ENCODE measurements at places on chromosomes 5 and 9.

DNA sequence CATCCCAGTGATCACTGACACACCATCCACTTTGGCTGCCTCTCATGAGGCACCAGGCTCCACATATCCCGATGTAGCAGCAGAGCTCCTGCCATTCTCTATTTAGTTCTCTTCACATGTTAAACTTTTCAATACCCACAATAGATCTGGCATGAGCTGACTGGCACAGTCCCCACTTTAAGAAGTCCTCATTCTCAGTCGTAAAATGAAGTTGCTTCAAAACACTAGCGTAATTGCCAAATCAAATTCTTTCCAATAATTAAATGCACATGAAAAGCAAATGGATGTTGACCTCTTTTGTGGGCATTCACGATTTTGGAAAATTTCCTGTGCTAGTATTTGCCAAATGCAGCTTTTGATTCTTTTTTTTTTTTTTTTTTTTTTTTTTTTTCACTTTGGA is 32.4 kb downstream of the HAPLN1 start:
- DNase-seq = no peak

DNA sequence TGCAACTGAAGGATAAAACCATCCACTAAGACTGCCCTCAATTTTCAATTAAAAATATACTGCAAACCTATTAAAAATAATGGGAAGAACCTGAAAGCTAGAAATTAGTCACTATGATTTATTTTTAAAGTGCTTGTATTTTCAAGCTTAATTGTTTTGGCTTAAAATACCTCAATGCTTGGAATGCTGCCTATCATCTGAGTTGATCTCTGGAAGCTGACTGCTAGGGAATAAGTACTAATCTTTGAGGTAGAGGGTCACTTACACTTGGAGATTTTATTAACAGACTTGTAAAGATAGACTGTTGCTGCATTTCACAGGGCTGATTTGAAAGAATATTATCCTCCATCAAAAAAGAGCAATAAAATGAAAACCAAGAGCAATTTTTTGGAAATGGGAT is 6.2 kb downstream of the PCSK1 start:
- DNase-seq = no peak

- no peak for DNase-seq
Measured at GRCh38 chr5:135400866-135401265, 1.8 kb upstream of the MACROH2A1 start.

- no peak for DNase-seq
Measured at GRCh38 chr9:1761807-1762206, 253.3 kb upstream of the SMARCA2 start.

DNA sequence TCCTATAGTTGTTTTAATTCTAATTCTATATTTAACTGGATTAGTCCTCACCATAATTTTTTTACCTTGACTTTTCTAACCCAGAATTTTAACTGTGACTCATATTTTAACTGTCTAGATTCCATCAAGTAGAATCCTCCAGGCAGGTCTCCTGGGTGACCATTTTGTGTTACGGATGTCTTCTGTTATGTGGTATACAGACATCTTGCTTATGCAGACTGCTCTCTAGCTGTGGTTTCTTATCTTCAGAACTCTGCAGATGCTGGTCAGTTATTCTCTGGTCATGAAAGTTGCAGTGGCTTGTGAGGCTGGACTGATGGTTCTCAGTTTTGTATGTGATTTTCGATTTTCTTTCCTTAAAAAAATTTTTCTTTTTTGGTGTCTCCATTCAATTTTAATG is 139.4 kb downstream of the ATG10 start:
- no peak for DNase-seq

DNA sequence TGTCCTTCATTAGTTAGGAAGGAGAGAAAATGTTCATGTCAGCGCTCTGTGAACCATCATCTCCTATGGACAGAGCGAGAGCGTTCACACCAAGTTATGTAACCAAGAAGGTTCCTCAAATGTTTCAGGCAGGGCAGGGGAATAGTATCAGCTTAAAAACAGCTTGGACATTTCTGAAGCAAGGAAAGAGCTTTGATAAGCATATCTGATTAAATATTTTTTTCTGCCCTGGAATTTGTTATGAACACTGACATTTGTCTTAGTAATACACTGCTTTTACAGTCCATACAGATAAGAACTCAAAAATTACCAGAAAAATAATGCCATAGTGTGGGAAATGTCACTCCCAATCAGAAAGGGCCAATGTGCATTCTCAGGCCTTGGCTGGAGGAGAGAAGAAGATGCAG is 66.3 kb upstream of the LIFR start:
- no peak for DNase-seq

GRCh38 chr5:98865690-98866089 is 63.1 kb downstream of the CHD1 start:
- no peak for DNase-seq

DNA sequence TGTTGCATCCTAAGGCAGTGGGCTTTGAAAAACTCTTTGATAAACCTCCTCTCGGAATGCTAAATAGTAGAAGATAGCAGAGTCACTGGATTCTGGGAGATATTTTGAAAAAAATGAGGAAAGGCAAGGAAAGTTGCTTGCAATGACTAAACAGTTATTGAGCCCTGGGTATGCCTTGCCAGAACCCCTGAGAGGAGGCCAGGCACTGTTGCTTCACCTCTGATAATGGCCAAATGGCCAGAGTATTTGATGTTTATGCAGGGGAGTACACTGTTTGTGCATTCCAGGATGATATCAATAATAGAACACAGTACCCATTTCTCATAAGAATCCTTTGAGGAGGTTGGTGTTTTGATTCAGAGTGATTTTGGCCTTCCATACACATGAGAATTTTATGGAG is 935.1 kb upstream of the WWC1 start:
- no peak for DNase-seq

- DNase-seq = no peak
Measured at GRCh38 chr5:58077416-58077815, 382.5 kb downstream of the PLK2 start.

DNA sequence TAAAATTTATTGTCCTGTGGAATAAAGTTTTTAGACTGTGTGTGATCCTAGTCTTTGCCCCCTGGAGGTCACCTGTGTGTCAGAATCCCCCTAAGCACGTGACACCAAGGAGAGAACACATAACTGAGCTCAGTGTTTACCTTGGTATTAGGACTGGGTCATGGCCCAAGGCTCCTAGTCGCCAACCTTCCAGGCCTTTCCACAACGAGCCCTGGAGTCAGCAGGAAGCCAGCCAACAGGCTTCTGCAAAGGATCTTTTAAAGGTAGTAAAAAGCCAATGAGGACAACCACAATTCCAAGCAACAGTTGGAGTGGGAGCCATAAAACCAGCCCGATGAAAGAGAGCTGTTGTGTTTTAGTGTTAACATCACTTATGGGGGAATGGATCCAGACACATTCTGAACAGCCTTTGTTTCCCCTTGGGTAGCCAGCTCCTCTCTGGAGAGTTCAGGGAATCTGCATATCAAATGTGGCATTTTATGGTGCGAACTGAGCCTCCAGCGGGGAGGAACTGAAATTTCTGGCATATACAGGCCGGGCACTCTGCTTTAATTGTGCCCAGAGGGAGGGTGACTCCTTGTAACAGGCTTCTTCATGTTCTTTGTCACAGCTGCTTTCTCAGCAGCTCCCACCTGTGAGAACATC is 239.9 kb downstream of the FSTL4 start:
- DNase-seq = no peak

- no peak for DNase-seq
Measured at GRCh38 chr5:167949435-167949834, 342.0 kb upstream of the WWC1 start.

GRCh38 chr9:136761545-136761981 is 2.8 kb downstream of the LCN15 start:
- DNase-seq = no peak

GRCh38 chr9:95502248-95502647 is 14.5 kb downstream of the PTCH1 start:
- no peak for DNase-seq

DNA sequence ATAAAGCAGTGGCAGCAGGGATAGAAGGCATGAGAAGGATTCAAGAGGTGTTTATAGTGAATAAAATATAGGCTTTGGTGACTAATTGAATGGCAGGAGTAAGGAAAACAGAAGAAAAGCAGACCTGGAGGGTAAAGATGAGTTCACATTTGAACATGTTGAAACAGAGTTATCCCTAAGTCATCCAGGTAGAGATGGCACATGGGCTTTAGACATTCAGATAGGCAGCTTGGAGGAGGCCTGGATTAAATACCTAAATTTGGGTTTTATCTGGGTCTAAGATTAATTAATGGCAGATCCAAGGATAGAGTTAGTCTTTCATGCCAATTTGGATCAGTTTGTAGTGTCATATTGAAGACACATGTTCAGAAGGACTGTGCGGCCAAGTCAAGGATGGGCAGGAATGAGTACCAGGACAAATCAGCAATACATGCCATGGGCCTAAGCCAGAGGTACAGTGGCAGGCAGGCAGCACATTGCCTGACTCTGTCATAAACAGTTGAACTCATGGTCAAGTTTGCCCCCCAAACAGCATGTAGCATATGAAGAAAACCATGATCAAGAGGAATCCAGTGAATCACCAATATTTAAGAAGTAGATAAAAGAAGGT is 115.5 kb upstream of the SLC12A2 start:
- DNase-seq = no peak

GRCh38 chr9:76634356-76635054 is 129.7 kb upstream of the PCA3 start:
- peak; percentile 62 for DNase-seq

DNA sequence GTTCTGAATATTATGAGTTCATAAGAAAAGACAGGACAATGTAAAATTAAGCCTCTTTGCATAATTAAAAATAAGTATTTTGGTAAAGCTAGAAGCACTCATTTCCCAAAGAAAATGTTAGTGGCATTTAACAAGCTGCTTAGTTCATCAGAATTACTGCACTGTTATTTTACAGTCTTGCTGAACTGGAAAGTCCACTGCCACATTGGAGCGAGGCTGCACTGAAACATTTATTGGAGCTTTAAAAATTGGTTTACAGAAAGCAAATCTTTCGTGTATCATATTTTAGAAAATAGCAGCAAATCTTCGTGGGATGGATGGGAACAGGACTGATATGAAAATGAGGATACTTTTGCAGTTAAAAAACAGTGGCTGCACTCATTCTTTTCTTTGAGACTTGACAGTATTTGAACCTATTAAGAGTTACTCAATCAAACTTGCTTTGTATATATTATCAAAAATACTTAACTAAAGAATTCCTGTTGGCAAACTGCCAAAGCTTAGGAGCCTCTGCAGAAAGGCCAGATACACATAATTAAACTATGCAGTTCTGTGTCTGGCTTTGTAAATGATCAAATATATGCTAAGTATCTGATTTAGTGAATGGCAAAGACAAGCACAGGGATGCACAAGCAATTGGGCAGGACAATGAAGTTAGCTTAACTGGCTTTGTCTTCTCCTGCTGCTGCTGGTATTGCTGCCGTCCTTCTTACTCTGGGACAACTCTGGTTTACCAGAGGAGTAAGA is 16.5 kb upstream of the FBXL7 start:
- DNase-seq = no peak

DNA sequence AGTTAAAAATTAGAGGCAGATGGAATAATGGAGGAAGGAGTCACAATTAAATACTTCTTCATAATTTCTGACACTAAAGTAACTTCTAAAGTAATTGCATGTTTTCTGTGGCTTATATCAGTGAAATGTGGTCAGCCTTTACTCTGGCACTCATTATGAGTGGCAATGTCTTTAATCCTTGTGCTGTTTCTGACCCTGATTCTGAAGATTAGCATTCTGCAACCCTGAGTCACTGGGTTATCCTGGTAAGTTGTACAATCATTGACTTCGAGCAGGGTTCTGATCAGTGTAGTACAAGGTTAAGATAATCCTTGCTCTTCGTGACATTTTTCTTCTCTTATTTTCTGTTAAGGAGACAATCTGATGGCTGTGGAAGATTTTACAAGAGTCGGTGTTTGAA is 379.4 kb upstream of the RORB start:
- DNase-seq = no peak

DNA sequence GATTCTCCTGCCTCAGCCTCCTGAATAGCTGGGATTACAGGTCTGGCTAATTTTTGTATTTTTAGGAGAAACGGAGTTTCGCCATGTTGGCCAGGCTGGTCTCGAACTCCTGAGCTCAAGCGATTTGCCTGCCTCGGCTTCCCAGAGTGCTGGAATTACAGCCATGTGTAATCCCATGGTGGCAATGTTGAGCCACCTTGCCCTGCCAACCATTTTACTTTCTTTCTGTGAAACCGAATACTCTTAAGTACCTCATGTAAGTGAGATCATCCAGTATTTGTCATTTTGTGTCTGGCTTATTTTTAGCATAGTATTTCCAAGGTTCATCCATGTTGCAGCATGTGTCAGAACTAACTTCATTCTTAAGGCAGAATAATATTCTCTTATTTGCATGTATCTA is 8.2 kb downstream of the PRRC2B start:
- DNase-seq = no peak

DNA sequence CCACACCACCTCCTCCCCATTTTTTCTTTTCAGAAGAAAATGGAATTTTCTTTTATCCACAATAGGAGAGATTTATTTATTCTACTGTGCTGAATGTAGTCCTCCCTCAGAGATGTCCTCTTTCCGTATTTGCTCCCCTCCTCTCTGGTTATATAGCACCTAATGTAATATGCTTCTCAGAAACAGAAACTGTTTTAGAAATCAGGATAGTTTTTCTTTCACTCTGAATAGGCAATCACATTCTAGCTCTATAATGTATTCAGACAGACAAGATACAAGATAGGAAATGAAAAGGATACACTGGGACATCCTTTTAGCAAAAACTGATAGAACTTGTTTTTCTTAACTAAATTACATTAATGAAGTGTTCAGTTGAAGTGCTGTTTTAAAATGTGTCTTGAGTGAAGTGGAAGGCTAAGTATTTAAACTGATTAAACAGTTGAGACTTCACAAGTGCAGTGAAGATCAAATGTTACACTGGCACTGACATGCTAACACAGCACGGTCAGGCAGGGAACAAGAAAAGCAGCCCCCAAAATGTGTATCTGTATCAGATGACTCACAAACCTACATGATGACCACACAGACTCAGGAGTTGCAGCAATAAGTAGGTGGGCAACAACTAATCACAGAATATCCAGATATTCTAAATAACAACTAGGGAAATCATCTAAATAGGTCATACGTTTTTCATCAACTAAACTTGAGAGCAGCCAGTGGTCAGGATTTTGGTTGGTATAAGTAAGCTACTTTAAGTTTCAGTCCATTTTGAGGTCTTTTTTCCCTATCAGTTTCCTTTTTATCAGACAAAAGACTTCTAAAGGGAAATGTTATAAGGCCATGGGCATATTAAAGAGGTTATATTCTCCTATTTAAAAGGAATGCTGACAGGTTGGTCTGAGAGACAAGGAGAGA is 260.4 kb downstream of the MLLT3 start:
- no peak for DNase-seq

All from fibroblast of skin of left quadriceps (primary cell).